ENCODE measurements at places on chromosomes 5 and 9. TPM values are rescaled to one million over a fixed set of nuclear protein-coding genes. Genes with fewer than 3 reads are reported as not detected.

Gene SPINK4
- total RNA-seq, result not detected

Gene SPINK13
- not detected for total RNA-seq

GRCh38 chr5:168118042-168118668 is 173.3 kb upstream of the WWC1 start:
- no peak for DNase-seq

DNA sequence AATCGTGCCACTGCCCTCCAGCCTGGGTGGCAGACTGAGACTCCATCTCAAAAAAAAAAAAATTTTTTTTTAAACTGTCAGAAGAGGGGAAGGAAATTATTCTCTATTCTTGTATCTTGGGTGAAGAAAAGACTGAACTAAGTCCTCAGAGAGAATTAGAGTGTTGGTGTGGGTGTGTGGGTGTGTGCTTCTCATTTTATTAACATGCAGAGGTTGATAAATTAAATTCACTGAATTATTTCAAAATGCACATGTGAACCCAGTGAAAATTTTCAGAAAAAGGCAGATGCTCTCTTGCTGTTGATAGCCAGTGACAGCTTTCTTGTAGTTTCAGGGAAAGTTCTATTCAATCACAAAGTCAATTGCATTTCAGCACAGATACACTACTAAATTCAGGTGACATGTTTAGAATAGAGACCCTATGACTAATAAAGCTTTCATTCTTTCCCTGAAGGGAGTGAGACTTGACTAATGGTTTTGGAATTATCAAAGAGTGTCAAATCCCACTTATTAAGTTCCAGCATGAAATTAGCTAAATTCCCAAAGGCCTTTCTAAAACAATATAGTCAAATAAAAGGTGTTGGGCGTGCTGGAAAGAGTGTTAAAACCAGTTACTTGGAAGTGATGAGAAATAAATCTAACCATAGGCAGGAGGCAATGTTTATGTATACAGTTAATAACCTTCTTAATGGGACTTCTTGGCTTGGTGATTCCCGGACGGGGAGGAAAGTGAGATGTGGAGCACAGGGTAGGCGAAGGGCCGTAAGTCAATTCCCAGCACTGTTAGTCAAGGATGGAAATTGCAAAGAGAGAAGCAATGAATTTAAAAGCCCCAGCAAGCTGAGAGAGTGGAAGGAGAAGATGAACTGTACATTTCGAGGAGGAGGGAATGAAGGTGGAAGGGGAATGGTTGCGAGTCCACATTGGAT is 103.2 kb upstream of the SPATA31D4 start:
- DNase-seq, result no peak

DNA sequence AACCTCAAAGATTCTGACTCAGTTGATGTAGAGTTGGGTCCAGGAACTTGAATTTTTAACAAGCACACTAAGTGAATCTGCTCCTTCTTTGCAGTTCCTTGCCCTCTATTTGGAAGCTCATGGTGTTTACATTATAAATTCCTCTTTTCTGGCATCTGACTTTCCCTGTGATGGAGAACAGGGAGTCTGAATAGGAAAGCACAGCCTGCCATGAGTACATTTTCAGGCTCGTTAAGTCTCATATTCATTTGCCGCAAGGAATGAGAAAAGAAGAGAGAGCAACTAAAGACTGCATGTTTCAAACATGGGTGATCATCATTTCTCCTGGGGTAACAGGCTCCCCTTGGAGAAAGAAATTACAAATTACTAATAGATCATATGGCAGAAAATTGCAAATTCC is 468.1 kb upstream of the DMAC1 start:
- DNase-seq, result no peak

DNA sequence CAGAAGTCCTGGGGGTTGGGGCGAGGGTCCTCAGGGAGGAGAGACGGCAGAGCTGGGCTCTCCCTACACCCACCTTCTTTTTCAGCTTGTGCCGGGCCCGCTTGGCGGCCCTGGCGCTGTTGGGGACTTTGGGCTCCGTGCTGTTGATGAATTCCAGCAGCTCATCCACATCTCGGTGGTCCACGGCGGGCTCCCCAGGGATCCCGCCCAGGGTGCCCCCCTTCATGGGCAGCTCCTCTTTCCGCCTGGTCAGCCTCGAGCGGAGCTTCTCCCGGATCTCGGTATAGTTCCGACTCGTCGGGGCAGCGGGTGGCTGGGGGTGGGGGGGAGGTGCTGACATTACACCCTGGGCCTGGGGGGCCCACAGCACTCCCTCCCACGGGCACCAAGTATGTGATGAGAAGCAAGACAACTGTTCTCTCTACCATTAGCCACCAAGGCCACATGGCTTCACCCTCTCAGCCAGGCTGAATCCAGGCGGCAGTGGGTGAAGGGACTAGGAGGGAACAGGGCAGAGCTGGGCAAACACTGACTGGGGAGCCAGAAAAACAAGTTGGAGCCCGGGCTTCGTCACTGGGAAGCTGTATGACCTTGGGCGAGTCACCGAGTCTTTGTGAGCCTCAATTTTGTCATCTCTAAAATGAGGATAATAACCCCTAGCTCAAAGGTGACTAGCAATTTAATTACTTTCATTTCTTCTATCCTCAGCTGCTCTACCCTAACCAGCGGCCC is 14.6 kb upstream of the DDX41 start:
- DNase-seq, result peak; percentile 52

DNA sequence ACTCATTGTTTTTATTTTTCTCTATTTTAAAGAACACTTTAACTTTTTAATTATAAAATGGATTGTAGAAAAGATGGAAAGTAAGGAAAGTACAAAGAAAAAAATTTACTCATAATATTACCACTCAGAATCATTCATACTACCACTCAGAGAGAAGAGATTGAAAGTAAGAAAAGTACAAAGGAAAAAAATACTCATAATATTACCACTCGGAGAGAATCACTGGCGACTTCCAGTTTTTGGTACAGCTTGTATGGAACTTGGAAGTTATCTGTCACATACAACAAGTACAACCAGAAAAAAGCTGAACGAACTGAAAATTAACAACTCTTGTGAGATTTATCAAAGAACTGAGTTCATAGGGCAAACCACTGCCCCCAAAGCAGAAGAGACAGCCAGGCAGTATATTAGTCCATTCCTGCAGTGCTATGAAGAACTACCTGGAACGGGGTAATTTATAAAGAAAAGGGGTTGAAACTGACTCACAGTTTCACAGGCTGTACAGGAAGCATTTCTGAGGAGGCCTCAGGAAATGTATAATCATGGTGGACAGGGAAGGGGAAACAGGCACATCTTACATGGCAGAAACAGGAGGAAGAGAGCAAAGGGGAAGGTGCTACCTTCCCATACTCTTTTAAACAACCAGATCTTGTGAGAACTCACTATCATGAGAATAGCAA is 183.9 kb downstream of the SMARCA2 start:
- DNase-seq, result no peak

DNA sequence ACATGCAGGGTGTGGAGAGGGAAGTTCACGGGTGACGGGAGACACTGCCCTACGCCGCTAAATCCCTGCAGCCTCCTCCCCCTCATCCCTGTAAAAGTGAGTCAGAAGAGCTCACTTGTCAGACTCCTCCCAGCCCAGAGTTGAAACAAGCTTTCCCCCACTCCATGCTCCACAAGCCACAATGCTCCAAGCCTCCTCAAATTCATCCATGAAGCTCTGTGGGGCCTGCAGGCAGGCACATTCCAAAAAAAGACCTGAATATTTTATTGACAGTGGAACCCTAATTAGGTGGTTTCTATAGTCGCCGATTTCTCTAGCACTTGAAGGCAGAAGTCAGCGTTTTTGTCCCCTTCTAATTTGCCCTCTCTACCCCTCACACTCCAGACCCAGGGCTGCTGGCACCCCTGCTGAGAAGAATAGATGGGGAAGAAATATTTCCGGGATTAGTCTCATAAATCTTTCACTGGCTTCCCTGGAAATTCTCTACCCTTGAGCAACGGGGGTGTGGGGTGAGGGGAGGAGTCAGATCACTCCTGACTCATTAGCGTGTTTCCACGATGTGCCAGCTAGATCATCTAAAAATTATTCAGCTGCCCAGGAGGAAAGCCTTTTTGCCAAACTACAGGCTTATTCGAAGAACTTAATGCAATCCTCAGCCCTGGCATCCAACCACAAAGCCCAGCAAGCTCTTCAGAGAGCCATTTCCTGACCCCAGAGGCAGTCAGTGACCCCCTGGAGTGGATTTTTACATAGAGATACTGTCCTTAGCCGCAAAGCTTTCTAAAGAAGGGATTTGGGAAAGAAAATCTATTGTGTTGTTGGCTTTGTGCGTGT is 97.1 kb downstream of the ENC1 start:
- no peak for DNase-seq

- DNase-seq, result no peak
Measured at GRCh38 chr5:22390888-22391287, 462.3 kb downstream of the CDH12 start.

DNA sequence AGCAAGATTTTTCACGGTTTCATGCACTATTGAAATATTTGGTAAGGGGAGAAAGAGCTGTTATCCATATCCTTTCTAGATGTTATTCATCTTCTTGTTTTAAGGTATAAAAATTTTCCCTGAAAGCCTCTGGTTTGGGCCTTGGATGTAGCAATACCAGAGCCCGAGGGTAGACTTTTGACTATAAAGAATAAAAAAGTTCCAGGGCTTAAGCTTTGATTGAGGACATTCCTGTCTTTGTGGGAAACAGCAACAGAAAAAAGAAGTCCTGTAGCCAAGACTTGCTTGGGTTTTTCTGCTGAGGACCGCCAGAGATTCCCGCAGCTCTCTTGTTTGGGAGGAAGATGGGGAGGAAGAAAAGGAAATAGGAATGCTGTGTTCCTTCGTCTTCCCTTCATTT is 440.0 kb upstream of the WWC1 start:
- no peak for DNase-seq

GRCh38 chr9:37293664-37294524 is 128.6 kb upstream of the GRHPR start:
- no peak for DNase-seq

- no peak for DNase-seq
Measured at GRCh38 chr5:160289721-160290120, 22.6 kb downstream of the CCNJL start.
